ENCODE measurements at places on chromosomes 7 and 10.
A peak's percentile ranks its signal among the peaks of the same experiment; 100 is the strongest.

GRCh38 chr7:33979807-33980355 lies 74.5 kb downstream of the BMPER start:
- DNase-seq = no peak

DNA sequence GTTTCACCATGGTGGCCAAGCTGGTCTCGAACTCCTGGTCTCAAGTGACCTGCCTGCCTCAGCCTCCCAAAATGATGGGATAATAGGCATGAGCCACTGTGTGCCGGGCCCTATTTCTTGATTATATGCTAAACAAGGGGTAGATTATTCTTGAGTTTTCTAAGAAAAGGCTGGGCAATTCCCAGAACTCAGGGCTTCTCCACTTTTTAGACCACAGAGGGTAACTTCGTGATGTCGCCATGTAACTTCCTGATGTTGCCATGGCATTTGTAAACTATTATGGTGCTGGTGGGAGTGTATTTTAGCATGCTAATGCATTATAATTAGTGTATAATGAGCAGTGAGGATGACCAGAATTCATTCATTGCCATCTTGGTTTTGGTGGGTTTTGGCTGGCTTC lies 35.8 kb downstream of the OTUD1 start:
- DNase-seq = no peak

GRCh38 chr10:113475381-113475807 lies 77.5 kb upstream of the HABP2 start:
- DNase-seq = peak; percentile 40

DNA sequence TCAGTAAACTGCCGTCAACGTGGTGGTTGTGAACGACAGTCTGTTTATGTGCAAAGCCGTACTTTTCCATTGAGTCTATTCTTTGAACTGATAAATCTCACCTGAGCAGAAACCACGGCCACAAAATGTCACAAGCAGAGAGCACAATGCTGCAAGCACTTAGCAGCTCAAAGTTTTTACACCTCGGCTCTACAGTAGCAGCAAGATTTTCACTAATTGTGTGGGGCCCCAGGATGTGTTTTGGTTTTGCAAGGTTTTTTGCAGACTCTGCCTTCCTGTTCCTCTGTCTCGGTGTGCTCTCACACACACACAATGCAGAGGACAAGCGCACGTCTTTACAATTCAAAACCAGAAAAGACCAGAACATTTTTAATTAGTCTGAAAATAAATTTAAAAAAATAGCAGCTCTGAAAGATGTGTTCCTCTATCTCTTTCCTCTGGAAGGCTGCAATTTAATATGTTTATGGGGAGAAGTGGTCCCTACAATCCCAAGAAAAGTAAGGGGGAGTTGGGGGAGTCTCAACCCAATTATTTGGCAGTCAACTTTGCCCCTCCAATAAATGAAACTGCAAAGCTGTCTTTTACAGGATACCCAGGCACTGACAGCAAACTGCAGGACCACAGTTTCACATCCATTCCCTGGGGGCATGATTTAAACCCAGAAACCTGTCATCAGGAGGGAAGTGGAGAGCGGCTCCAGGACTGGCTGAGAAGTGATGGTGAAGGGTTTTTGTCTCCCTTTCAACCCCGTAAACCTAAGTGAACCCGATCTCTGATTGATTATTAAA lies 73.8 kb upstream of the SFMBT2 start:
- no peak for DNase-seq

DNA sequence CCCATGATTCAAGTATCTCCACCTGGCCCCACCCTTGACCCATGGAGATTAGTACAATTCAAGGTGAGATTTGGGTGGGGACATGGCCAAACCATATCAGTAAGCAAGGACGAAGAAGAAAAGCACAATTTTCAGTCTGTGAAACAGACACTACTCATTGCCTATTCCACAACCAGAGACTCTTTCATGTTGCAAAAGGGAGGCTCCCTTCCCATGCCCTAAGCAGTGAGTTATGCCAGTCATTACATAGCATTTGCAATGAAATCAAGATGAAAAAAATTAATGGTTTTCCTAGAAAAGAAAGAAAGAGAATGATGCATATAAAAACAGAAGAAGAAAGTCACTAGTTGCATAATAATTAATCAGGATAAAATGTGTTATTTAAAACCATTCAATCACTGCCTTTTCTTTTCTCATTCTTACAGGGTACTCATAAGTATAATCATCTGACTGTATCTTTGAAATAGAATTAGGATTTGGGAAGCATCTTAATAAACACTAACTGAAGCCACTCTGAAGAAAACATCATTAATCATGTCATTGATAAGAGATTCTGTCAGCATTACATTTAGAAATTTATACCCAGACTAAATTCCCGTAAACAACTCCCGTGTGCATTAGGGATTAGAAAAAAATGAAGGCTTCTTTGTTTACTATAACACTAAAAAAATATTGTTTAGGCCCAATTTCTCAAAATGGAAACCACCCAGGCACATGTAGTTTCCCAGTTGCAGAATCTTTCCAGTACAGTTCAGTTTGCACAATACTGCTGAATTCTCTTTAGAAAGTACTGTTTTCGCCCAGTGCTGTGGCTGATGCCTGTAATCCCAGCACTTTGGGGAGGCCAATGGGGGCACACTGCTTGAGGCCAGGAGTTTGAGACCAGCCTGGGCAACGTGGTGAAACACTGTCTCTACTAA lies 9.1 kb downstream of the PRPS1L1 start:
- no peak for DNase-seq

DNA sequence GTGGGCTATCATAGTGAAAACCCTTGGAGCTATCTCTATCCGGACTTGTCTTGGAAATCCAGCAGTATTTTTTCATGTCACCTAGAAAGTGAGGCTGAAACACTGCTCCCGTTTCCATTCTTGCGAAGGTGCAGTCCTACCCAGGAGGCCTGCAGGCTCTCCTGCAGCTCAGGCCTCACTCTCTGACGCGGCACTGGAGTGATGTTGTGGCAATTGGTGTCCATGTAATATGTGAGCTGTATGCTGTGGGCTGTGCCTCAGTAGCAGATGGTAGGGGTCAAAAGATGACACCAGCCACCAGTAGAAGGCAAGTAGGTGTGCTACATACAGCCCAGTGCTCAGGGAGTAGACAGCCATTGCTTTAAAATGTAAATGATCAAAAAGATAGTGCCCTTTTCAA lies 28.1 kb upstream of the ZNF680 start:
- DNase-seq = no peak

GRCh38 chr10:104300002-104300735 lies 31.2 kb downstream of the GSTO2 start:
- DNase-seq = no peak

DNA sequence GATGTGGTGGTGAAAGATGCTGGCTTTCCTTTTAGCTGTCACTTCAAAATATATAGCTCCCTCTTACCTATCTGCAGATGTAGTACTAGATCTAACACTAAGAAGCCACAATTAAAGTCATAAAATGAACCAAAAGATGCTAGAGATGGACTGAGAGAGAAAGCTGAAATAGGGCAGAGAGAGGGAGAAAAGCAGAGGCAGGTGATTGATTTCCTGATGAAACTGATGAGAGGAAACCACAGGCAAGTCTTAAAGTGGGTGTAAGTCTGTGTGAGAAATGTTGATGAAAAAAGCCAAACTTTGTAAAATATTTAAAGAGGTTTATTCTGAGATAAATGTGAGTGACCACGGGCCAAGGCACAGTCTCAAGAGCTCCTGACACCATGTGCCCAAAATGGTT lies 194.3 kb upstream of the MBL2 start:
- DNase-seq = no peak

DNA sequence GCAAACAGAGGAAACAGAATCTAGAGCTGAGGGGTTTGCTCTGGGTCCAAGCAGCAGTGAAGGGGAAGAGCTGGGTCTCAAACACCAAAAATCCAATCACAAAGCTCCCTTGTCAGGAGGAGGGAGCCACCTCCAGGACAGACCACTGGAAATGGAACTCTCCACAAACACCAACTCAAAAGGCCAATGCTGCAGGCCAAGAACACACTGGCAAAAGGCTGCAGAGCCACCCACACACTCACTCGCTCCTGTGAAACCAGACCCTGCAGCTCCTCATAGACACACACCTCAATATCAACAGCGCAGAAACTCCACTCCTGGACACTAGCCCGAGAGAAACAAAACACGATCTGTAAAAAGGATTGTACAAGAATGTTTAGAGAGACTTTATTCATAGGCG lies 213.5 kb downstream of the PTPRN2 start:
- no peak for DNase-seq

- no peak for DNase-seq
Observed at GRCh38 chr7:24836084-24836483, 78.8 kb upstream of the GSDME start.

- no peak for DNase-seq
Observed at GRCh38 chr10:34766266-34766600, 48.9 kb downstream of the PARD3 start.

- no peak for DNase-seq
Observed at GRCh38 chr10:49139028-49139845, 5.4 kb upstream of the FAM170B start.

- no peak for DNase-seq
Observed at GRCh38 chr7:115145512-115145911, 223.6 kb downstream of the MDFIC start.

DNA sequence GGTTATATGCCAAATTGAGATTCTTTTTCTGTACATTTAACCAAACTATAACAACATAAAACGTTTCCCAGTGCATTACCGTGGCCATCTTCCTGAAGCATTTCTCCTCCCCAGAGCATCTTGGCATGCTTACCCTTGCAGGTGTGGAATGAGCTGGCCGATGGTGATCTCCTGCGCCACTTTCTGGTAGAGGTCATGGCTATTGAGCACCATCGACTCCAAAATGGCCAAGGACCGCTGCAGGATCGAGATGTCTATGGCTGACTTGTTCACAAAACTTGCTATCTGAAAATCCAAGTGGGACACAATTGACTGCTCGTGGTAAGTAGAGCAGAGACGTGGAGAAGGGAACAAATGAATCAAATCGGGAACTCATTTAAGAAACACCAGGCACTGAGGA lies 223.9 kb downstream of the ELMO1 start:
- DNase-seq = peak; percentile 29

DNA sequence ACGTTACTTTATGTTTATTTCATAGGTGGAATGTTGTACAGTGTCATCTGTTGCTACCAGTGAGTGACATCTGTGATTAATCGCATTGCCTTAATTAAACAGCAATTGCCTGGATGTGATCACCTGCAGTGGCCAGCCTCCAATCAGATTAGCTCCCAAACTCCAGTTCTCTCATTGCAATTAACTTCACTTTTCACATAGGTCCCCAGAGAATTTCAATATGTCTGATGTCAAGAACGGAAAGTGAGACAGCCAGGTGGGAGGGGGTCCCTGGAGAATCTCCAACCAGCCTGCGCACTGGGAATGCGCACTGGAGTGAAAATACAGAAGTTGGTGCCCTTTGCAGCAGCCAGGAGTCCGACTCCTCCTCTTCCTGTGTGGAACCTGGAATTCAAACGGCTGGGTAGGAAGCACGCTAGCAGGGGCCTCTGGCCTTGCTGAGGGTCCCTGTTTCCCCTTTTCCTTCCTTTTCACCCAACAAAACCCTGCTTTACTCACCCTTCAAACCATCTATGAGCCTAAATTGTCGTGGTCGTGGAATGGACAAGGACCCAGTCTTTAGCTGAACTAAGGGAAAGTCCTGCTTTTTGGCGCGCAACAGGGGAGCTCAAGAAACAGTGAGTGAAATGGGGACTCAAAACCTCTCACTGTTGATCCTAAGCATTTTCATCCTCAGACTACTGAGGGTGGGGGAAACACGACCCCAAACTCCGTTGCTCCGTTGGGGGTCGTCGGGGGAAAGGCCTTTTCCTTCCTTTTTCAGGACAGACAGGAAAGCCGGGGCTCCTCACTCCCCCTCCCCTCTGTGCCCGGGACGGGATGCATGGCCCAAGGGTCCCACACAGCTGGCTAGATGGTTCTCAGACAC lies 1355.5 kb upstream of the LRRTM3 start:
- peak; percentile 78 for DNase-seq

DNA sequence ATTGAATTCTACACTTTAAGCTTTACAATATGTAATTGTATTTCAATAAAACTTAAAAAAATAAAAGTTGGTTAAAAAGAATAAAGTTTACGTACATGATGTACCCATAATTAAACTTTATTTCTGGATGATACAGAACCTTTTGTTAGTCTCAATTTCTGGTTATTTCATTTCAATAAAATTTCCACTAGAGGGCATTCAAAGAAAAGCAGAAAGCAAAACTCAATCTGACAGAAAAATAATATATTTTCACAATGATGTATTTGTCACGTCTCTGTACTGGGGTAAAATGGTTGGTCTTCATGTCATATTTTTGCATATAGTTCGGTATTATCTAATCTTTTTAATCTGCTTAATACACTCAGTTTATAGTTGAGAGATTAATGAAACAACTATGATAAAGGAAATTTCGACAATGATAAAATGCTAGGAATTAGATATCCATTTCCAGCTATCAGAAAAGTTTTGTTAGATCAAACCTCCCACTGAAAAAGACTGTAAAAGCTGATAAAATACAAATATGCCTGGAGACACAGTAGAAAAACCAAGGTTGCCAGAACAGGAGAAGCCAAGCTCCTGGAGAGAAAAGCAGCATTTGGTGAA lies 27.4 kb downstream of the ASZ1 start:
- DNase-seq = peak; percentile 9

DNA sequence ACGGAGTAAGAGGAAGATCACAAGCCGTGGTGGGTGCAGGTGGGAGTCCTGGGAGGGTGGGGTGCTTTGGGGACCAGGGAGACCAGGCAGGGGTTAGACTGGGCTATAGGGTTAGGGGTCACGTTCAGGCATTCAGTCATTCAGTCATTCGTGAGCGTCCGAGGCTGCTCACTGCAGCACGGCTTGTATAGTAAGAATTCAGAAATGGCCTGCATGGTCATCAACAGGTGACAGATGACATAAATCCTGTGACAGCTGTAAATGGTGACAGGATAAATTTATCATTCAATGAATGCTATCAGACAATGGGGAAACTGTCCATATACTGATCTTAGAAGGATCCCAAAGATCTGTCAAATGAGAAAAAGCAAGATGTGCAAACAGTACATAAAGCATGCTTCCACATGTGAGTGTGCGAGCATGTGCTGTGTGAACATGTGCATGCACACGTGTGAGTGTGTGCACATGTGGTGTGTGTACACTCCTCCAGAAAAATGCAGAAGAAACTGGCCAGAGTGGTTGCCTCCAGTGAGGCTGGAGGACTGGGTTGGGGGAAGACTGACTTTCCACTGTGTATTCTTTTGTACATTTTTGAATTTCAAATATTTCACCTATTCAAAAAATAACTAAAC lies 32.0 kb upstream of the SMARCD3 start:
- DNase-seq = no peak

All from tongue (tissue), 3 donors.